Frontal cortex (tissue), 4 donors: ENCODE measurements at places on chromosomes 4 and X.

GRCh38 chrX:15050395-15050794 is 177.2 kb downstream of the MOSPD2 start:
- DNase-seq = no peak

GRCh38 chr4:26441102-26441501 is 49.2 kb downstream of the CCKAR start:
- DNase-seq = no peak

GRCh38 chr4:114178392-114178791 is 198.9 kb upstream of the ARSJ start:
- DNase-seq = no peak

- DNase-seq = no peak
Observed at GRCh38 chr4:90165883-90166282, 38.7 kb downstream of the CCSER1 start.

DNA sequence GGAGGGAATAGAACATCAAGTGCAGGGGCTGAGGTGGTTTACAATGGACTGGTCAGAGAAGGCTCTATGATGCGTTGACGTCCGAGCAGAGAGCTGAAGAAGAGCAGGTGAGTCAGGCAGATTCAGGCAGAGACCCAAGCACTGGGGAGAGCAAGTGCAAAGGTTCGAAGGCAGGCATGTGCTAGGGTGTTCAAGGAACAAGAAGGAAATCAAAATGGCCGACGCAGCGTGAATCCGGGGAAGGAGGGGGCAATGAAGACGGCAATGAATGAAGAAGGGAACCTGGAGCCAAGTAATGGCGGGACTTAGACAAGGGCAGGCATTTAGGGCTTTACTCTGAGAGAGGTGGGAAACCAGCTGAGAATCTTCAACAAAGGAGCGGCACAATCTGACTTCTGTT is 56.8 kb upstream of the DCTD start:
- no peak for DNase-seq

DNA sequence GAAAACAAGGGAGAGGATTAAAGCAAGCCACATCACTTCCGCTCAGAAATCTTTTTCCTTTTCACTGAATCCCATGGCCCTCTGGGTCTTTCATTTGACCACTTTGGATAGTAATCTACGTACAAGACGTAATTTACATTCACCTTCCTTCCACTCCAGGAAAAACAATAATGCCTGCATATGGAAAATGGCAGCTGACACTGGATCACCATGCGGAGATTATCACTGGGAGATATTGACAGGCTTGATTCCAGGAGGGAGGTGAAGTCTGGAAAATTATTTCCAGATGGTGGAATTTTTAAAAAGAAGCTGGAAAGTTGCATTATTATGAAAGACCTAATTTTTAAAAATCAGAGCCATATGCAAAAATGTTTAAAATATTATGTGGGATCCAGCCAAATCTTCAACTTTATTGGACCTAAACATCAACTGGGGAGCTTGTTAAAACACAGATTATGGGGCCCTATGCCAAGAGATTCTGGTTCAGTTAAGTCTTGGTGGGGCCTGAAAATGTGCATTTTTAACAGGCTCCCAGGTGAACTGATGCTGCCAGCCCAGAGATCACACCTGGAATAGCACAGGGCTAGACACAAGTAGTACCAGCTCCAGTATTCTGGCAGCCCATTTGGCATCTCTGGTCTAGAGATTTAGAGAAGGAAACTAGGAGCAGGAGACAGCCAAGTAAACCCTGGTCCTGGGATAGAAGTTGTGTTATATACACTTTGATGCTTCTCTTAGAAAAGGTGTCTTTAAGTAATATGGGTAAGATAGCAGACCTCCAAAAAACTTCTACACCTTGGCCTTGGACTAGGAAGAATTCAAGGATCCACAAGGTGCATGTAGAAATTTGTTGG is 290.3 kb upstream of the LDB2 start:
- DNase-seq = no peak

- DNase-seq = no peak
Observed at GRCh38 chrX:155643240-155643639, 30.5 kb upstream of the TMLHE start.

- no peak for DNase-seq
Observed at GRCh38 chr4:155943605-155944291, 9.9 kb downstream of the CTSO start.
